ENCODE measurements at places on chromosomes 13 and 19.
A peak's percentile ranks its signal among the peaks of the same experiment; 100 is the strongest.

DNA sequence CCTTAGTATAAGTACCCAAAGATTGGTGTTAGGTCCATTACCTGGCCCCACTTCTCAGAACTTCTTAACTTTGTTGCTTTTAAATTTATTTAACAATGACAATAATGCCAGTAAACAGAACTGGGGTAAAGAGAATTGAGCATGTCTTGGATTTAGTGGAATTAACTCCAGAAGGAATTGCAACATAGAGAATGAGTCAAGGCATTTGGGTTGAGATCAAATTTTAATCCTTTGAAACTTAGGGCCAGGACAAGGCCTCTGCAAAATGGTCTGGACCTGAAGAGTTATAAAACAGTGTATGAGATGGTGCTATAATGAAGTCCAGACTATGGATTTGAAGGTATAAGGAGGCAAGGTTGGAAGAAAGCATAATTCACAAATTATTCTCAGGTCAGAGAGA lies 1030.4 kb downstream of the SLITRK5 start:
- DNase-seq, result no peak

- DNase-seq, result no peak
These were observed 298.8 kb downstream of the NDFIP2 start for GRCh38 chr13:79779761-79780160.

DNA sequence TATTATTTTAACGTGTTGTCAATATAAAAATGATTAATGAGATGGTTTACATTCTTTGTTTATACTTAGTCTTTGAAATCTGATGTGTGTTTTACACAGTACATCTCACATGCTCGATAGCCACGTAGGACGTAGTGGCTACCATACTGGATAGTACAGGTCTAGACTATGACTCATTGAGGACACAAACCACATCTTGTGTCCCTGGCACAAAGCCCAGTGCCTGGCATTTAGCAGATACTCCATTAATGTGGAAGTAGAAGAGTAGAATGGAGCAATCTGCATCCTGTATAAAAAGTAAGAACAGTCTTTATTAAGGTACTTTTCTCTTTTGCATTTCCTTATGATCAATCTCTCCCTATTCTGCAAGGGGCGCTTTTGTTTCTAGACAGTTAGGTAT lies 49.0 kb upstream of the FRY start:
- DNase-seq, result no peak

DNA sequence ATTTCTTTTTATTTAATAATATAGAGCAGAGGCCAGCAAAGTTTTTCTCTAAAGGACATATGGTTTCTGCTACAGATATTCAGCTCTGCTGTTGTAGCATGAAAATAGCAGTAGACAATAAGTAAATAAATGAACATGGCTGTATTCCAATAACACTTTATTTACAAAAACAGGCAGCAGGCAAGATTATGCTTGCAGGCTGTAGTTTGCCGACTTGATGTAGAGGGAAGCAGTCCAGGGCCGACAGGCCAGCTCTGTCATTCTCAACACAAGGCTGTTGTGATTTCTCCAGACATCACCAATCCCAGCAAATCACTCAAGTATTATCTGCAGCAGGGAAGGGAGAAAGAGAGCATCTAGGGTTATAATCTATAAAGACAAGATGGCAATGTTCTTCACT lies 1062.5 kb upstream of the PCDH9 start:
- DNase-seq, result peak; percentile 62

DNA sequence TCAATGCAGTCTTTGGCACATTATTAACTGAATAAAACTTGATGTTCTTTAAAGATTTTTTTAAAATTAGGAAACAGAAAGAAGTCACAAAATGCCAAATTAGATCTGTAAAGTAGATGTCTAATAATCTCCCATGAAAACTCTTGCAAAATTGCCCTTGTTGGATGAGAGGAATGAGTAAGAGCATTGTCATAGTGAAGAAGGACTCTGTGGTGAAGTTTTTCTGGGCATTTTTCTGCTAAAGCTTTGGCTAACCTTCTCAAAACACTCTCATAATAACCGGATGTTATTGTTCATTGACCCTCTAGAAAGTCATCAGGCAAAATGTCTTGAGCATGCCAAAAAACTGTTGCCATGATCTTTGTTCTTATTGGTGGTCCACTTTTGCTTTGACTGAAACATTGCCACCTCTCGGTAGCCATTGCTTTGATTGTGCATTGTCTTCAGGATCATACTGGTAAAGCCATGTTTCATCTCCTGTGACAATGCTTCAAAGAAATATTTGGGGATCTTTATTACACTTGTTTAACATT lies 549.3 kb downstream of the LIG4 start:
- DNase-seq, result no peak

DNA sequence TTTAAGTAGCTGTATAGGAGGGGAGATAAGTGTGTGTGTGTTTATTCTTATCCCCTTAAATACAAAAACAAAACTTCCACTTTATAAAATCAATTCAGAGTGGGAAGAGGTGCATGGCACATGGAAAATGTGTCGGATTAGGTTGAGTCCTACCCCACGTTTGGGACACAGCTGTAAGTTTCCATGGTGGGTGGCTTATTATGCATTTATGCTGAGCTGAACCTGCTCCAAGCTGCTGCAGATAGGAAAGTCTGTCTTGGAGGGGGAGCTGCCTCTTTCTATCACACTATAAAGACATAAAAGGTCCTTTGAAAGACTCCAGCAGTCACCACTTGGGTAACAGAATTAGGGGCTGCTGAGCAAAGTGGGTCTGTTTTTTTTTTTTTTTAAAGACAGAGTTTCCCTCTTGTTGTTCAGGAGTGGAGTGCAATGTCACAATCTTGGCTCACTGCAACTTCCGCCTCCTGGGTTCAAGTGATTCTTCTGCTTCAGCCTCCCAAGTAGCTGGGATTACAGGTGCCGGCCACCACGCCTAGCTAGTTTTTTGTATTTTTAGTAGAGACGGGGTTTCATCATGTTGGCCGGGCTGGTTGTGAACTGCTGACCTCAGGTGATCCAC lies 15.2 kb downstream of the ACTN4 start:
- no peak for DNase-seq

GRCh38 chr19:625257-625656 lies 8.1 kb downstream of the POLRMT start:
- DNase-seq, result no peak

- no peak for DNase-seq
These were observed 198.8 kb downstream of the GPC6 start for GRCh38 chr13:93425411-93425810.

DNA sequence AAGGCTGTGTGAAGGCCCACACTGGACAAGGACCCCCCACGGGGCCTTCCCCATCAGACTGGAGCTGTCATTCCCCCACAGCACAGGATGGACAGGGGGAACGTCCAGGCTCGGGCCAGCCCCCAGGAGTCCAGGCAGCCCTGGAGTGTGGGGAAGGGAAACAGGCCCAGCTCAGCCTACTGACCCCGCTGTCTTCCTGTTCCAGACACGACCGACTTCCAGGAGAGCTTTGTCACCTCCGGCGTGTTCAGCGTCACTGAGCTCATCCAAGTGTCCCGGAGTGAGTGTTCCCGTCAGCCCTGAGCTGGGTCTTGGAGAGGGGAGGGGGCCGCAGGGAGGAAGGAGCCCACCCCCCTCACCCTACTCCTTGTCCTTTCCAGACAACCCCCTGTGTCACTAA lies 47.0 kb downstream of the SMIM24 start:
- no peak for DNase-seq

DNA sequence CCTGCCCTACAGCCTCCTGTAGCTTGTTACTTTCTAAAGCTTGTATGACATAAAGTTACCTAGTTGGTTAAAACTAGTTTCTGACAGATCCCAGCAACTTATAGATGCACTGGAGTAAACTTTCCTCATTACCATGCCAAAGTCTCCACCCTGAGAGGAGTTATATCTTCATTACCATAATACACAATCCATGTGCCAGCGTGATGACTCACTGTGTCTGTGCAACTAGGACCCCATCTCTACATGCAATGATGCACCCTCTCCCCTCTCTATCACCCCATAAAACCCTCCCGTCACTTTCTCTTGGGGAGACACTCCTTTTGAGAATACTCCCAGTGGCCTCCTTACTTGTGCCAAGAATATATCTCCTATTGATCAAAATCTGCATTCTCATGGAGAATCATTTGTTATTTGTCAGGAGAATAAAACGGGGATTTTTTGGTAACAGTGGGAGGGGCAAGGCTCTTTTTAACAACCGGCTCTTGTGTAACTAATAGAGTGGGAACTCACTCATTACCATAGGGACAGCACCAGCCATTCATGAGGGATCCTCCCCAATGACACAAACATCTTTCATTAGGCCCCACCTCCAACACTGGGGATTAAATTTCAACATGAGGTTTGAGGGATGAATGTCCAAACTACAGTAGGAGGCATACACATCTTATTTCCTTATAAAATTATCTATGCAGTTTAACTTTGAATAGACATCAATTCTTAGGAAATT lies 235.1 kb upstream of the ATXN8OS start:
- DNase-seq, result no peak

DNA sequence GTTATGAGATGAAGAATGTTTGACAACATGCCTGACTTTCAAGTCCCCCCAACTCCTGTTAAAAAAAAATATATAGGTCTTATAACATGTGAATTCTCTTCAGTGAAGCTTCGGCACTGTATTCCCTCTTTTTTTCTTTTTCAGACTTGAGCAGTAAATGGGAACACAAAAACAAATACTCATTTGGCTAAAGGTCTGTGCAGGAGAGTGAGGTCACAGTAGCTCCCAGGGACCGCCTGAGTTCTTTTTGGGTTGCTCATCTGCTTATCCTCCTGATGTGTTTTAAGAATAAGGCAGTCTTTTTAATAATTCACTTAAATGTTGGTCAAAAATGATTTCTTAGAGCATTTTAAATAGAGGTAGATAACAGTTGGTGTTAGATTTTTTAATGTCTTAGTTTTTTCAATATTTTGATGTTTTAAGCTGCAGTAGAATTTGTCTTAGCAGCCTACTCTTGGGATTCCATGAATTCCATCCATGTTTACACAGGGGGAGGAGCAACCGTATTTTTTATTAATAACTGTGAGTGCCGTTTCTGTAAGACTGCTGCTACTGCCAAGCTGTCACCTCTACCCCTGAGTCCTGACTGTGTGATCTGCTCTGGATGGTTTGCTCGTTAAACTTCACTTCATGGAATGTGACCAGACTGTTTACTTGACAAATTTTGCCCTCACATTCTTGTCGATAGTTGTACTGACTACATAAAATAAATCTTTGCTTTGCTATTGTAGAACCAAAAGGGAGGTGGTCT lies 14.9 kb downstream of the HNRNPM start:
- DNase-seq, result no peak

DNA sequence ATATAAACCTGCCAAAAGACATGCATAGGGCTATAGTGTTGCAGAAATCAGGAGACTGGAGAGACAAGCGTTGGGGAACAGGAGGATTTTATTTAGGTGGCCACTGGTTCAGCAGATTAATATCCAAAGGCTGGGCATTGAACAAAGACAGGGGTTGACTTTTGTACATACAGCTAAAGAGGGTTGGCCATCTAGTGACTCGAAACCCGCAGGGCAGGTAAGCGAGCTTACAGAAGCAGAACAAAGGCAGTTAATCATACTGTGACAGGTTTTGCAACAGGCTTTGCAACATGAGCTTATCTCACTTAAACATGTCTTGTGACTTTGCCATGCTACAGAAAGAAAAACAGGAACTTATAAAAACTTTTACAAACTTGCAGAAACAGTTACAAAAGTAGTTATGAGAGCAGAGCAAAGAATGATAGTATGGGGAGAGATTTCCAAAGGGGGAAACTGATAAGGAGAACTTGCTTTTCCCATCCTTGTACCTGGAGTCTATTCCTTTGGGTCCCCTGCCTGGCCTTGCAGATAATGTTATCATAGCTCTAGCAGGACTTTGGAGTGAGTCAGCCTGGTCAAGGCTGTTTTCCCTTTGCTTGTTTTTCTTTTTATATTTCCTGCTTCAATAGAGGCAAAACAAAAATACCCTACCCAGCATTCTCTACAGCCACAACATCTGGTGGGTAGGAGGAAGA lies 234.2 kb downstream of the PCDH17 start:
- no peak for DNase-seq

DNA sequence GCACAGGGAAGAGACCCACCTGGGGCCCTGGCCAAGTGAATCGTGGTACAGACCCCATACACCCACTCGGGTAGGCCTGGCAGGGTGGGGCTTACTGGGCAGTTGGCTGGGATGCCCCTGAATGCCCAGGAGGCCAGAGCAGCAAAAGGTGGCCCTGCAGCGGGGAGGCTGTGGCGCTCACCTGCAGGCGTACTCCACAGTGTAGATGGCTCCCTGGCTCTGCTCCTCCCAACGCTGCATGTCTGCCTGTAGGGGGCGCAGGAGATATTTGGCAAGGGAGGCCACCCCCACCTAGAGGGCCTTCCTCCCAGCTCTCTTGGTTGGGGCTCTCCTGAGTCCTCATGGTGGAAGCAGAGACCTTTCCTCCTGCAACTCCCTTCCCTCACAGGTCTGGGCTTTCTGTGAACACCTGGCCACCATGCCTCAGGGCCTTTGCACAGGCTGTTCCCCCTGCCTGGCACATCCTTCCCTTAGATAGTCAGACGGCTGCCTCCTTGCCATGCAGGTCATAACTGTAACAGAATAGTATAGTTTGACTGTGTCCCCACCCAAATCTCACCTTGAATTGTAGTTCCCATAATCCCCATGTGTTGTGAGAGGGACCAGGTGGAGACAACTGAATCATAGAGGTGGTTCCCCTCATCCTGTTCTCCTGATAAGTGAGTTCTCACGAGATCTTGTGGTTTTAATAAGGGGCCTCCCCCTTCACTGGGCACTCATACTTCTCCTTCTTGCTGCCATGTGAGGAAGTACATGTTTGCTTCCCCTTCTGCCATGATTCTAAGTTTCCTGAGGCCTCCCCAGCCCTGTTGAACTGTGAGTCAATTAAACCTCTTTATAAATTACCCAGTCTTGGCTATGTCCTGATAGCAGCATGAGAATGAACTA lies 5.9 kb downstream of the BORCS8 start:
- DNase-seq, result no peak

GRCh38 chr13:20387441-20387971 lies 138.2 kb downstream of the CRYL1 start:
- no peak for DNase-seq

DNA sequence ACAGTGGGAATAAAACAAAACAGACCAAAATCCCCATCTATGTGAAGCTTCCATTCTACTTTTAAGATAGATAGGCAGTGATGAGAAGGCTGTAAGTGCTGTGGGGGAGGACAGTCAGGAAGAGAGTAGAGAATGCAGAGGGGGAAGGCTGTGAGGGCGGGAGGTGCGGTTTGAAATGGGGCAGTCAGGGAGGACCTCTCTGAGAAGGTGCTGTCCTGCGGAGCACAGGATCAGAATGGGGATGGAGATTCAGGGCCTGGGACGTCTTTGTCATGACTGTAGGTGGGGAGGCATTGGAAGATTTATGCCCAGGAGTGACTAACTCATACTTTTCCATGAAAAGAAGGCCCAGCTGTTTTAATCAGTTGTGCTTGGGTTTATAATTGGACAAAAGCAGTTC lies 3.9 kb upstream of the GPR183 start:
- DNase-seq, result no peak

DNA sequence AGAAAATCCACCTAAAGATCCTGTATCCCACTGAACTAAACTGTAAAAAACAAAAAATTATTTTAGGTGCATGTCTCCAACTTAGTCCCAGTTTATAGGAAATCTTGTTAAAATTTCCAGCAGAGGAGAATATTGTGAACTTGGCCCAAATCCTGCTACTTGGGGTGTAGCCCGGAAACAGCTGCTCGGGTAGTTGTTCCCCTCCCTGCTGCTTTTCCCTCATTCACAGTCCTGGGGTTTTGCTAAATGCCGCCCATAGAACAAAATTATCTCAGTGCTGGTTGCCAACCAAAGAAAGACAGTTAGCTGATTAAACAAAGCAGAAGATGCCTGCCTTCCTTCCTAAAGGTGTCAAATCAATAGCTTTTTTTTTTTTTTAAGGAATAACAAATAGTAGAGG lies 330.5 kb upstream of the KLF12 start:
- no peak for DNase-seq

- no peak for DNase-seq
These were observed 3.5 kb downstream of the JSRP1 start for GRCh38 chr19:2252797-2253105.

All from right lung (tissue), 10 donors.